ENCODE measurements at places on chromosomes 13 and 19.

GRCh38 chr13:76790980-76791819 is 95.0 kb downstream of the KCTD12 start:
- no peak for DNase-seq

- DNase-seq: no peak
Observed at GRCh38 chr13:49407936-49408335, 35.9 kb downstream of the CAB39L start.

DNA sequence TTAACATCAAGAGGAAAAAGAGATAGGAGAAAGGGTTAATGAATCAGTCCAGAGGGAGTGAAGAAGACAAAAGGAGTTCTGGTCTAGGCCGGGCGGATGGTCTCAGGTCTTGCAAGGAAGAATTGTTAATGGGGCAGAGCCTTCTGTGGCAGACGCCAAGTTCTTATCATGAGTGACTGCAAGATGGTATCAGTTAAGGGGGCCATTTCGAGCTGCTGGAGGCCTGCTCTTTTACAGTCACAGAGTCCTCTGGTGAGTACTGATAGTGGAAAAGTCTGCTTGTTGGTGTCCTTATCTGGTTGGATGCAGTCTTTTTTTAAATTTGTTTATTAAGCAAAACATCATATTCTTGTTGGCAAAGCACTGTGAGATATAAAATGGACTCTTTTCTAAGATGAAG is 590.9 kb upstream of the SGCG start:
- DNase-seq: no peak

DNA sequence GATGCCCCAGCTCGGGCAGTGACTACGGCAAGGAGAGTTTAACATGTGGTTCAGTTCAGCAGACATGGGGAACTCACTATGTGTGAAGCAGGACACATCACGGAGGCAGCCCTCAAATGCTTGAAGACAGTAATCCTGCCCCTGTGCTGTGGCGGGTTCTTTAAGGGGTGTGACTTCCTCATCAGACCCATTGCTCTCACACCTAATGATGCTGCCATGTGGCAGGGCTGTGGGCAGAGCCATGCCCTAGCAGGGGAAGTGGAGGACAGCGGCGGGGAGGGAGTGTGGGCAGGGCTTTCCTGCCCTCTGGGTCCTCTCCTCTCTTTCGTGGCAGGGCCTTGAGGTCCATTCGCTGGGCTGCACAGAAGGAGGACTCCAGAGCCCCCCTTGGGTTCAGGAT is 131.1 kb upstream of the GJB6 start:
- no peak for DNase-seq

- no peak for DNase-seq
Observed at GRCh38 chr13:19680751-19681150, 47.3 kb downstream of the MPHOSPH8 start.

- DNase-seq: no peak
Observed at GRCh38 chr13:40442231-40442630, 224.2 kb downstream of the FOXO1 start.

GRCh38 chr13:79432992-79433391 is 26.9 kb upstream of the RBM26 start:
- no peak for DNase-seq

DNA sequence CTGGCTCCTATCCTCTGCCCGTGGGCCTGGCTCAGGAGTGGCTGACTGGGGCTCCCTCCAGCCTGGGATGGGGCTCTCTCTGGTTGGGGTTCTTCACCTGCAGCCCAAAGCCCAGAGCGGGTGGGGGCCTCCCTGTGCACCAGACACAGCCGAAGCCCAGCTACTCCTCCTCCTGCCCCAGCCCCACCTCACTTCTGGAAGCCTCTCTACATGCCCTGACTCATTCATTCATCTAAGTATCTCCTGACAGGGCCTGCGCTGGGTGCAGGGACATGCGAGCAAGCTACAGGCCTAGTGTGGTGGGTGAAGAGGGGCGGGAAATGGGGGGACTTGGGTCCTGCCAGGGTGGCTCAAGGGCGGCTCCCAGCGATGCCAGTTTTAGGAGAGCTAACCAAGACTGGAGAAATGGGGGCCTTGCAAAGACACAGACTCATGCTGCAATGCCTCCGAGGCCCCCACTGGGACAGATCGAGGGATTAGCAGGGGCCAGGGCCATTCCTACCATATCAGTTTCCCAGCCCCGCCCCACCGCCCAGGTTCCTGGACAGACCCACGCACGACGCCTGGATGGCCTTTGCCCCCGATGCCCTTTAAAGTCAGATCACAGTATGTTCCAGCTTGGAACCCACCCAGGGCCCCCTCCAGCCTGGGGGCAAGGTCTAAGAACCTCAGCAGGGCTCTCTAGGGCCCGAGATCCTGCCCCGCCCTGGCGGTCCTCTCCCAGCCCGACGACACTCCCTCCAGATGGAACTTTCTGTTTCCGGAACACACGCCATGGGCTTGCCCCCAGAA is 12.6 kb downstream of the LSM4 start:
- DNase-seq: no peak

- DNase-seq: no peak
Observed at GRCh38 chr19:39112338-39112890, 13.2 kb upstream of the PAK4 start.

DNA sequence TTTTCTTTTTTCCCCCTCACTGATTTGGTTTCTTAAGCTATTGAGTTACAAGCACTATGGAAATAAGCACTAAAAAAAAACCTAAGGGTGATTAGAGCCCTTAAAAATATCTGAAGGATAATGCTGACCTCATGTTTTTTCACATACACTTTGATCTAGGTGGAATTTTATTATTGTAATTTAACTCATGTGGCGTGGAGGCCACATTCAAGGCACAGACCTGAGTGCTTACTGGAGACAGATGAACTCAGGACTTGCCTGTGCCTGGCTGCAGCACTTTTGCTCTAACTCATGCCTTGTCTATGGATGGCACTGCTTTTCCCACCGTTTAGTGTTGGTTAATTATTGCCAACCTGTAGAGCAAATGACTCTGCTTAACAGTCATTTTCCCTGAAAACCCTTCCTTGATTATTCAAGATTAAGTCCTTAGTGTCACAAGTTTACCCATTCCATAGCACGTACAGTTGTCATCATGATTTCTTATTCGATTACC is 541.4 kb downstream of the GPC6 start:
- no peak for DNase-seq

DNA sequence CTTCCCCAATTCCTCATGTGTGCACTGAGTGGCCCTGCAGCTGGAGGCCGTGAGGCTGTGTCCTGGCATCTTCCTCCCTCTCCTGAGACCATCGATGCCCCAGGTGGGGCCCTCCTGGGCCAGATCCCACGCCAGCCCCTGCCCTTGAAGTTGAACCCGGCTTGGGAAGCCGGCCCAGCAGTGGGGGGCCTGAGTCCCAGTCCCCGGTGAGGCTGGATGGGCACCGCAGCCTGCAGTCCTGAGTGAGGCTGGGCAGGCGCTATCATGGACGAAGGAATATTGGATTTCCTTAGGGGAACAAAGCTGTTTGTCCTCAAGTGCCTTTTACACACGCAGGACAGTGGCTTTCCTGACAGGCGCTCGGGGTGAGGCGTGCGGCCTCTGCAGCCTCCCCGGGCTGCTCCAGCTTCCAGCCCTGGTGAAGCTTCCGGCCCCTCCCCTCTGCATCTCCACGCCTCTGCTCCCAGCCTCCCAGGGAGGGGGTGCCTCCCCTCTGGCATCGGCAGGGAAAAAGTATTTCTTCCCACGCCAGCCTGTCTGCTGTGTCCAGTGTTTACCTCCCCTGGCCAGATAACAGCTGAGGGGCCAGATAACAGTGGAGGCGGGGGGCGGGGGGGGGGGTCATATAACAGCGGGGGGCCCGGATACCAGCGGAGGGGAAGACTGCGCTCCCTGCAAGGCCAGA is 159.5 kb downstream of the KDM4B start:
- no peak for DNase-seq

DNA sequence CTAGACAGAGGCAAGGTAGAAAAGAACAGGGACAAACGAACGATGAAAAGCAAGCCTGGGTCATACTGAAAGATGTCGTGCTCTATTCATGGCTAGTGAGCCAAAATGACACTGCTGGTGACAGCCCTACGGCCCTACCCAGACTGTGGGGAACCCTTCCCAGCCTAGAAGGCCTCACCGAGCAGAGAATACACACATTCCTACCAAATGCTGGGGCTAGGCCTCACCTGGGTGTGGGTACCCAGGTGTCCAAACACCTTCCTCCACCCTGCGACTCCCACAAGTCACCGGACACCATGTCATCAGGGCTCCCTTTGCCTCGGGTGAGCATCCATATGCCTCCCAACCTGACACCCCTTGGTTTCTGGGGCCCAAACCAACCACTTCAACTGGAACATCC is 85.3 kb upstream of the DOCK9 start:
- no peak for DNase-seq

- DNase-seq: no peak
Observed at GRCh38 chr13:40910324-40911050, 108.6 kb downstream of the ELF1 start.

Measured in activated T-cell treated with anti-CD3 and anti-CD28 coated beads for 4 hours (primary cell).